ENCODE measurements at places on chromosomes 16 and 17. TPM values are rescaled to one million over a fixed set of nuclear protein-coding genes. Genes with fewer than 3 reads are reported as not detected.

DNA sequence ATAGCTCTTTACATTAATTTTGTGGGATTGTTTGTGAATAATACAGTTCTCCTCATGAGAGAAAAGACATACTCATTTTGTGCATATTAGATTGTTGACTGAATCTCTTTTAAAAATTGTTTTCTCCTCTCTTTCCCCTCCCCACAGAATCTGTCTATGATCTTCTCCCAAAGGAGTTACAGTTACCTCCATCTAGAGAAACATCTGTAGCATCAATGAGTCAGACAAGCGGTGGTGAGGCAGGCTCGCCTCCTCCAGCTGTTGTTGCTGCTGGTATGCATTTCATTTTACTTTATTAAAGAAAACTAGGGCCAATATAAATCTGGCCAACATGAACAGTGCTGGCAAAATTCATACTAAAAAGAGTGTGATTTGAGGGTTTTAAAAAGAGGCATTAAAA lies 60.5 kb downstream of the NFAT5 start:
- no peak for DNase-seq

- peak; percentile 56 for DNase-seq
Measured at GRCh38 chr17:7224661-7225111, 4.9 kb downstream of the ACADVL start.

- no peak for DNase-seq
Measured at GRCh38 chr16:13111747-13112146, 210.3 kb downstream of the SHISA9 start.

DNA sequence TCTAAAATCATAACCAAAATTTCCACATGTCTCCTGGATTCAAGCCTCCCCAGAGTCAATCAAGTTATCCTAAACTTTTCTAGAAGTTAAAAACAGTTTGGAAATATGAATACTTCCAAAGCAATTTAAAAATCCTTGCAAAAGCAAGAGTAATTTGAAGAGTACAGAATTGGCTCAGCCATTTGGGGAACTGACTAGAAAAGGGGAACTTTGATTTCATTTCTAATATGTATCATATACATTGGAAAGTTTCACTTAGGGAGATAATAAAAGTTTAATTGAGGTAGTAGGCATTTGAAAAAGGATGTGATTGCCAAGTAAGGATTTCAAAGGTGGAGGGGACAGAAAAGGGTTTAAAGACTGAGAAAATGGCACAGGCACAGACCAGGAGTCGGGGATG lies 9.0 kb upstream of the SLFN12L start:
- DNase-seq = no peak

The PDILT gene
- not detected for total RNA-seq

DNA sequence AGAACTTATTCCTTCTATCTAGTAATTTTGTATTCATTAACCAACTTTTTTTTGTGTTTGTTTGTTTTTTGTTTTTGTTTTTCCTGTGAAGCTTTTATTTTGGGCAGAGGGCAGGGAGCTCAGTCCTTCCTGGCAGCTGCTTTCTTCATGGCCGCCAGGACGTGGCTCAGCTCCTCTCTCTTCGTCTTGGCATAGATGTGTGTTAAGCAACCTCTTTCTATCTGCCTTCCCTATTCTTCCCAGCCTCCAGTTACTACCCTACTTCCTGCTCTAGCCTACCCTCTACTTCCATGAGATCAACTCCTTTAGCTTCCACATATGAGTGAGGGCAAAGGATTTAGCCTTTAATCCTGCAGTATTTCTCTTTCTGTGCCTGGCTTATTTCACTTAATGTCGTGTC lies 8.2 kb upstream of the BRD7 start:
- DNase-seq = no peak

GRCh38 chr16:52567193-52567592 lies 20.2 kb upstream of the TOX3 start:
- no peak for DNase-seq

DNA sequence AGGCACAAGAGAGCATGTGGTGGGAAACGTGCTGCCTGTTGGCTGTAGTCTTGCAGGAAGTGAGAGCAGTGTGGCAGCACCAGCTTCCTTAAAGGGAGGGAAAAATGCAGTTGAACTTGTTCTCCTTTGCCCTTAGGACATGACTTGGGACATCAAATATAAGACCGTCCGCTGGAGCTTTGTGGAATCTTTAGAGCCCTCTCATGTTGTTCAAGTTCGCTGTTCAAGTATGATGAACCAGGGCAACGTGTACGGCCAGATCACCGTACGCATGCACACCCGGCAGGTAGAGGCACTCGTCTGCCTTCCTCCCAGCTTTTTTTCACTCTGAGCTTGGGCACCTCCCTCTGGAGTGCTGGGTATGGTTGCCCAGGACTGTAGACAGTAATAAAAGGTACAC lies 23.3 kb downstream of the GPR179 start:
- no peak for DNase-seq

- no peak for DNase-seq
Measured at GRCh38 chr16:77308163-77308561, 109.0 kb downstream of the SYCE1L start.

- DNase-seq = no peak
Measured at GRCh38 chr17:48228720-48229119, 121.2 kb downstream of the SNX11 start.

- peak; percentile 66 for DNase-seq
Measured at GRCh38 chr17:45127207-45127547, 5.1 kb downstream of the PLCD3 start.

- DNase-seq = peak; percentile 11
Measured at GRCh38 chr17:17538417-17539391, 42.5 kb upstream of the RASD1 start.

DNA sequence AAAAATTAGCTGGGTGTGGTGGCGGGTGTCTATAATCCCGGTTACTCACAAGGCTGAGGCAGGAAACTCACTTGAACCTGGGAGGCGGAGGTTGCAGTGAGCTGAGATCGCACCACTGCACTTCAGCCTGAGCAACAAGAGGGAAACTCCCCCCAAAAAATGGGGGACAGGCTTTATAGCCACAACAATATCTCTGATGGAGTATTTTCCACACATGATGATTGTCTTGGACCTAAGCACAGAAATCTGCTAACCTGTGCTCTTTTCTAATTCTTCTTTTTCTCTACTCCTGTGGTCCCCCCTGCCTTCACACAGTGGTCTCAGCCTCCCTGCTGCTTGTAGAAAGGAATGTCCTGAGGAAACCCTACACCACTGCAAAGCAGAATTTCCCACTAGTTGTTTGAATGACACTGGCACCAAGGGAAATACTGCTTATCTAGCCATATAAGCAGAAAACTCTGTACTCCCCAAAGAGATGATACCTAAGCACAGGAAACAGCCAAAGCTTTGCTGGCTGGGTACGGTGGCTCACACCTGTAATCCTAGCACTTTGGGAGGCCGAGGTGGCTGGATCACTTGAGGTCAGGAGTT lies 117.6 kb downstream of the USP31 start:
- DNase-seq = no peak

The HEATR9 gene
- not detected for total RNA-seq

GRCh38 chr17:57341611-57342540 lies 85.6 kb downstream of the MSI2 start:
- no peak for DNase-seq

GRCh38 chr16:86338403-86339115 lies 171.8 kb upstream of the FOXF1 start:
- no peak for DNase-seq

- DNase-seq = no peak
Measured at GRCh38 chr17:7611635-7612293, 2.9 kb downstream of the FXR2 start.

DNA sequence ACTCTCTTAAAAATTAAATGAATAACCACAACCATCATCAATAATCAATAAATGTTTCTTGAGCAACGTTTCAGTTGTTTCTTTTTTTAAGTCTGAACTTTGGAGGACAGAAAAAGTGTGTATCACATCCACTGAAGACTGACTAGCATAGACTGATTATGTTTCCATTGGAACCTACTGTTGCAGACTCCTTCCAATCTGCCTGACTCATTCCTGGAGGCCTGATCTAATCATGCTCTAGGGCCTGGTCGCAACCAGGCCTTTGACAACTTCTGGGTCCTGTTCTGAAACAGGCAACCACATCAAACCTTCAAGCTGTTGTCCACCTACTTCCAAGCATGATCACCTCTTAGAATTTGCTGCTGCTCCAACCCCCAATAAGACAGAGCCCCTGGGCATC lies 109.2 kb upstream of the NUDT7 start:
- no peak for DNase-seq

The FOXN1 gene
- not detected for total RNA-seq

GRCh38 chr17:60899115-60899514 lies 221.5 kb downstream of the BCAS3 start:
- no peak for DNase-seq

DNA sequence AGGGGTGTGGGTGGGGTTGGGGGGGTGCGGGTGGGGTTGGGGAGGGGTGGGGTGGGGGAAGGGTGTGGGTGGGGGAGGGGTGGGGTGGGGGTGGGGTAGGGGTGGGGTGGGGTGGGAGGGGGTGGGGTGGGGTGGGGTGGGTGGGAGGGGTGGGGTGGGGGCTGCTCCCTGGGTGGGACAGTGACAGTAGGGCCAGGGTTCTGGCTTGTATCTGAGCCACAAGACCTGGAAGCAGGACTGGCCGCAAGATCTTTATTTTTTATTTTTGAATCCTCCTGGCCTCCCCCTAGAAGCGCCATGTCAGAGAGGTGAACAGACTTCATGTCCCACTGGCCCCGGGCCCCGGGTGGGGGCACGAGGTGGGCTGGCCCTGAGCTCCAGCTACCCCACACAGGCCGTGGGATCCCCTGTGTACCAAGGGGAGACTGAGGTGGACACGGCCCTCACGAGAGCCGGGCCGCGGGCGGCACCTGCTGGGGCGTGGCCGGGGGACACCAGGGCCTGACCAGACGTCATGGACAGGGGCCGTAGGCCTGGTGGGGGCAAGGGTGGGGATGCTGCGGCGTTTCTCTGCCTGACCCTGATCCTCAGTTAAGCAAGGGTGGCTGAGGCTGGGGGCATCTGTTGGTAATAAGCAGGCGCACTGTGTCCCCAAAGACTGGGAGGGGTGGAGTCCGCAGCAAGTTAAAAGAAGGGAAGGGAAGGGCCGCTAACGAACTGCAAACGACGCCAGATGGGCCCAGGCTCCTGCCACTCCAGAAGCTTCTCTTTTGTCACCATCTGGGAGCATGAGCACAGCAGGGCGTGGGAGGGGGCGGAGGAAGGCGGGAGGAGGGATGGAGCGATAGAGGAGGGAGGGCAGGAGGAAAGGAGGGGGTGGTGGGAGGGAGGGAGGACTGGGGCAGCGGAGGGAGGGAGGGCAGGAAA lies 22.3 kb upstream of the PABPN1L start:
- peak; percentile 85 for DNase-seq

The ABCC12 gene
- 0.14 TPM for total RNA-seq

The CDH11 gene
- total RNA-seq = 8.8 TPM

The BEAN1 gene
- 2.4 TPM for total RNA-seq

- no peak for DNase-seq
Measured at GRCh38 chr17:26809033-26809432, 484.9 kb upstream of the WSB1 start.

The TCF25 gene
- 82.2 TPM for total RNA-seq

The NUPR1 gene
- total RNA-seq = 49.6 TPM

The CCDC144A gene
- total RNA-seq = 1.5 TPM

The TNFSF13 gene
- 13.5 TPM for total RNA-seq

GRCh38 chr17:72388765-72389473 lies 268.1 kb downstream of the SOX9 start:
- no peak for DNase-seq

DNA sequence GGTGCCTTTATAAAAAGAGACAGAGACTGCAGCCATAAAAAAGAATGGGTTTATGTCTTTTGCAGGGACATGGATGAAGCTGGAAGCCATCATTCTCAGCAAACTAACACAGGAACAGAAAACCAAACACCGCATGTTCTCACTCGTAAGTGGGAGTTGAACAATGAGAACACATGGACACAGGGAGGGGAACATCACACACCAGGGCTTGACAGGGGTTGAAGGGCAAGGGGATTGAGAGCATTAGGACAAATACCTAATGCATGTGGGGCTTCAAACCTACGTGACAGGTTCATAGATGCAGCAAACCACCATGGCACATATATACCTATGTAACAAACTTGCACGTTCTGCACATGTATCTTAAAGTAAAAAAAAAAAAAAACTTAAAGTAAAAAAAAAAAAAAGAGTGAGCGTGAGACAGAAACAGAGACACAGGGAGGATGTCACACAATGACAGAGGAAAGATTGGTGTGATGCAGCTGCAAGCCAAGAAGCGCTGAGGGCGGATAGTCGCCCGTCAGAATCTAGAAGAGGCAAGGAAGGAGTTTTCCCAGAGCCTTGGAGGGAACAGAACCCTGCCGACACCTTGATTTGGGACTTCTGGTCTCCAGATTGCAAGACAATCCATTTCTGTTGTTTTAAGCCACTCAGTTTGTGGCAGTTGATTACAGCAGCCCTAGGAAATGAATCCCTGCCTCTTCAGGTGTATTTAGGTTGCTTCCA lies 27.4 kb upstream of the TNS4 start:
- DNase-seq = no peak

DNA sequence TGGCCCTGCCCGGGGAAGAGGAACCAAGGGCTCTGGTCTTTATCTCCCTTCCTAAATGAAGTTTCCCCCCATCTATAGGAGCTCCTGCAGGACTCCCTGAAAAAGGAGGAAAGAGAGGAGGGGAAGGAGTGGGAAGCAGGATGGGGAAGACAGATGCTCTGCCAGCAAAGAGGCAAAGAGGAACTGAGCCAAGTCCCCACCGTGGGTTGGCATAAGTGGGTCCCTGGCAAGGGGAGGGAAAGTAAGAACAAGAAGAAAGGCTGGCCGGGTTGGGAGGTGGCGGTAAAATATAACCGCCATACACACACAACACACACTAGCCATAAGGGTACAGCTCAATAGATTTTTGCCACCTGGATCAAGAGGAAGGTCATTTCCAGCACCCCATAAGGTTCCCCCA lies 6.1 kb upstream of the EIF1 start:
- no peak for DNase-seq

DNA sequence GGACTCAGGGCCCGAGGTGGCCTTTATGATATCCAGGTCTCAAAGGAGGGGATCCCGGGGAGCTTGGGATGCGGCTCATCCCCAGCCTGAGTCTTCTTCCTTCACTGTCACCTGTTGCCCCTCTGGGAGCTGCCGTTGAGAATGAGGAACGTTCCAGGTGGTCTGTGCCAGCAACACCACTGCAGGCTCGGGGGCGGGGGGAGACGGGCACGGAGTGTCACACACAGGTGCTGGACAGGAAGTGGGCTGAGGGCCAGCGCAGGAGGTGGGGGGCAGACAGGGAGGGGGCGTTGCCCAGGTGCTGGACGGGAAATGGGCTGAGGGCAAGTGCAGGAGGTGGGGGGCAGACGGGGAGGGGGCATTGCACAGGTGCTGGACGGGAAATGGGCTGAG lies 28.2 kb downstream of the METRNL start:
- no peak for DNase-seq

GRCh38 chr17:8173056-8173870 lies 2.9 kb downstream of the TMEM107 start:
- peak; percentile 75 for DNase-seq

All from Right ventricle myocardium inferior (tissue), 1 donor.